ENCODE measurements at places on chromosomes 12 and 14.

DNA sequence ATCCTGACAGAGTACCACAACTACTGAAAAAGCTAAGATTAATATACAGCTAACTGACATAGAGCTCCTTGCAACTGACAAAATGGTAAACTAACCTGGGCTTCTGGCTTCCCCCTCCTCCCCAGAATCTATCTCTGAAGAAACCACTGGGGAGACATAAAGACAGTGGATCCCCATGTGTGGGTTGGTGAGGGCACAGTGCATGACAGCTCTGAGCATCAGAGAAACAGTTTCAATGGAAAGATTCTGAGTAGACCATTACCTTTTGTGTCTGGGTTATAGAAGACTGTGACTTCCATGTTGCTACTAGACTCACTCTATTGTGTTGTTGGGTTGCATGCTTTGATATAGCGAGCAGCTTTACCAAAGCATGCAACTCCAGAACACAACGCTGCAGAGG lies 247.4 kb downstream of the EFCAB11 start:
- no peak for DNase-seq

DNA sequence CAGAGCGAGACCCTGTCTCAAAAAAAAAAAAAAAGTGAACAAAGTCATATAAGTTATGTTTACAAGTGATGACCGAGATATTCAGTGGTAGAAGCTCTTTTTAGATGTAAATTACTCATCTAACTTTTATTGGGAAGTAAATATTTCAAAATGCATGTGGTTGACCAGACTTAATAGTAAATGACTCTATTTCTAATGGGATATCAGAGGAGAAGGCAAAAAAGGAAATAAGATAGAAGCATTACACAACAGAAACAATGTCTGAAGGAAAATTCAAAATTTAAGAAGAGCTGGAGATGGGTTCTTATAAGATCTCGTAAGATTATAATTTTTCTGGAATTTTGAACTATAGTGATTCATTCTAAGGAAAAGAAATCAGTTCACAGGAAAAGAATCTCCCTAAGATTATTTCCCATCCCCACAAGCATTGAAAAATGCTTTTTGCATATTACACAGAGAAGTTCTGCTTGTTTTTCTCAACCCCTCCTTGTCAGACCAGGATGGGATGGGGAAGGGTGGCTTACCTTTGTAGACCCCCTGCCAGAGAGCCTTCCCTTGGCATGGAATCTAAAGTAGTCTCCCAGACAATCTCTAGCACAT lies 63.1 kb upstream of the STK38L start:
- no peak for DNase-seq

DNA sequence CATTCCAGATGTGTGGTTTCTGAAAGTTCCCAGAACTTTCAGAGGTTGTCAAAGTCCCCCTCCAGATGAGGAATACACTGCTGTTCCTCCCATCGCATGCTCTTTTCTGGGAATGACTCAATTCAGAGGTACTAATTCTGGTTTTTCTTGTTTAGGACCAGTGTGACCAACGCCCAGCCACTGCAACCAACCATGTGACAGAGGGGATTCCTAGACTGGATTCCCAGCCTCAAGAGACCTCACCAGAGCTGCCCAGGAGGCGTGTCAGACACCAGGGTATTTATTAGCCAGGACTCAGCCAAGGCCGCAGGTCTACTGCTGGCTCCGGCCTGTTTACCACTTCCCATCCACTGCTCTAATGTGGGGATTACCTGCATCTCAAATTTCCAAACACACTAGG lies 24.2 kb downstream of the TRAFD1 start:
- DNase-seq = no peak

DNA sequence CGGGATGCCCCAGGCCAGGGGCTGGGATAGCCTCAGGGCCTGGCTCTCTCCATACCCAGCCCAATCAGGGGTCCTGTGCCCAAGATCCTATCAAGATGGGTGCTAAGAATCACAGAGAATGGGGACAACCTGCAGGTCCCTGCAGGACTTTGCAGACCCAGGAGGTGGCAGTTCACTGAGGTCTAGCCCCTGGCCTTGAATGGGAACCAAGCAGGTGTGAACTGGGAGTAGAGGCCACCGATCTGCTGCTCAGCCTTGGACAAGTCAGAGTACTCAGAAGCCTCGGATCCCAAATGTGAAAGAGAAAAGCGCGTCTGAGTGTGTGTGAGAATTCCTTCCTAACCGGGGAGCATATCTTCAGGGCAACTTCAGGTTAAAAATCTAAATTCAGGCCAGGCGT lies 76.2 kb downstream of the ARL6IP4 start:
- DNase-seq = no peak

GRCh38 chr12:92796650-92797049 lies 93.9 kb downstream of the PLEKHG7 start:
- DNase-seq = no peak

GRCh38 chr12:4974217-4974616 lies 64.5 kb downstream of the KCNA1 start:
- no peak for DNase-seq

DNA sequence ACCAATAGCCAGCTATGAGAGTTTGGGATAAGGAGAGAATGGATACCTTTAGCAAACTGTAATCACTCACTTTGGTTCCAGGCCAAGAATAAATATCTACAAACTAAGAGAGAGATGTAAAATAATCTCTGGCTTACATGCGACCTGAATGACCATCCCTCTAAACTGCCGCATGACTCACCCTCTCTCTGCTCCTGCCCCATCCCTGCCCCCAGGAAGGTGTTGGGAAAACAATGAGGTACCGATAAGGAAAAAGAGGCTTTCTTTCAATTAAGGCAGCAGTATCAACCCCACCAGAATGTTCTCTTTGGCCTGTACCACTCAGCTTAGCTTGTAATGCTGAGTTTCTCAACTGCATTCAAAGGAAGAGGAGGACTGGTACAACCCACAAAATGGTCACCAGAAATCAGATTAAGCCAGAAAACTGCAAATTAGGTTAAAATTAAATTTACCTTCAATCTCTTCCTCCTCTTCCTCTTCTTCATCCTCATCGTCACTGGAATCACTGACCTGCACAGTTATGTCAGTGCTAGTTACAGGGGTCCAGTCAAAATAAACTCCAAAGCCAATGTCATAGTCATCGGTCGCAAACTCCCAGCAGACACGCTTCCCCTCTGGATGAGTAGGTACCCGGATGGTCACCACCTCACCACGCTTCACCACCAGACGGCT lies 22.0 kb downstream of the GSTZ1 start:
- no peak for DNase-seq

- DNase-seq = no peak
Measured at GRCh38 chr12:72586456-72586855, 314.3 kb downstream of the TRHDE start.

- no peak for DNase-seq
Measured at GRCh38 chr14:78798757-78799156, 628.6 kb downstream of the NRXN3 start.

GRCh38 chr12:113278633-113279032 lies 56.3 kb downstream of the SLC8B1 start:
- no peak for DNase-seq

DNA sequence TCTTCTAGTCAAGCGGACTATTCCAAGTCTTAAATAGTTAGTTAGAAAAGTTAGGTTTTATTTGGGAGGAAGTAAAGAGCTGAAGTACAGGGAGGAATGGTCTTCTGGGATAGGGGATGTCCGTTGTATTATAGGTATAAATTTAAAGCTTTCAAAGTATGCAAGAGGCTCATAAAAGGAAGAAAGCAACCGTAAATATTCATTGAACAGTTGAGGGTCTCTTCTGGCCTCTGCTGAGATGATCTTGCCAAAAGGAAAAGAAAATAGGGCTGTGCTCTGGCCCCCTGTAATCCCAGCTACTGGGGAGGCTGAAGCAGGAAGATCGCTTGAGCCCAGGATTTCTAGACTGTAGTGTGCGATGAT lies 377 bp upstream of the TIMELESS start:
- no peak for DNase-seq

- DNase-seq = peak; percentile 62
Measured at GRCh38 chr12:110590806-110591326, 7.7 kb upstream of the PPTC7 start.

DNA sequence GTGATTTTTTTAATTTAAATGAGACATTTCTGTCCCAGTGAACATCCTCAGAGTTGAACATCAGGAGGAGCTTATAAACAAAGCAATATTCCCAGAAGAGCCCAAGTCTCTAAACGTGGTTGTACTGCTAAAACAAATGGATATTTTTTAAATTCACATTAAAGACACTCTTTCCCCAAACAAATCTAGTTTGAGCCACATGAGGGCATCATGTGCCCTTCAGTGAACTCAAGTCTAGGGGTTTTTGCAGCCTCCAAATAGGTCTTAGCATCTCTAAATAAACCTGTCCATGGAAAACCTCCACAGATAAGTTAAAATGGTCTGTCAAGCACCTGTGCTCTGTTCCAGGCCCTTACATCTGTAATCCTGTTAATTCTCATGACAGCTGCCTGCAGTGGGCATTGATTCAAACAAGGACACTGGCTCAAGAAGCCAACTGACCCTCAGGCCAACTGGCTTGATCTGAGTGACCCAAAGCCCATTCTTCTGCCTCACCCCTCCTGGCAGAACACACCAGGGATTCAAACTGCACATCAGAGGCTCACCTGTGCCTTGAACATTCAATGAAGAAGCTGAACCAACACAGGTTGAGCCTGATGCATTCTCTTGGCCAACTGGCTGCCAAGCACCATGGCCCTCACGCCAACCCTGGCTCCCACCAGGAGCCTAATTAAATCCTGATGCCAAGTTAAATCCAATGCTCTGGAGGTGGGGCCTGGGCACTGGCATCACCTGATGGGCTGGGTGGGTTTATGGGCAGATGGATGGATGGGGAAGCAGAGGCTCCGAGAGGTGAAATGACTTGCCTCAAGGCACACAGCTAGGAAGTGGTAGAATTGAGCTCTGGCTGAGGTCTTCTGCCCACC lies 8.6 kb downstream of the ISCU start:
- no peak for DNase-seq

GRCh38 chr12:110421701-110422100 lies 18.2 kb upstream of the ANAPC7 start:
- no peak for DNase-seq

- DNase-seq = no peak
Measured at GRCh38 chr12:122235741-122236140, 9.9 kb upstream of the DIABLO start.

DNA sequence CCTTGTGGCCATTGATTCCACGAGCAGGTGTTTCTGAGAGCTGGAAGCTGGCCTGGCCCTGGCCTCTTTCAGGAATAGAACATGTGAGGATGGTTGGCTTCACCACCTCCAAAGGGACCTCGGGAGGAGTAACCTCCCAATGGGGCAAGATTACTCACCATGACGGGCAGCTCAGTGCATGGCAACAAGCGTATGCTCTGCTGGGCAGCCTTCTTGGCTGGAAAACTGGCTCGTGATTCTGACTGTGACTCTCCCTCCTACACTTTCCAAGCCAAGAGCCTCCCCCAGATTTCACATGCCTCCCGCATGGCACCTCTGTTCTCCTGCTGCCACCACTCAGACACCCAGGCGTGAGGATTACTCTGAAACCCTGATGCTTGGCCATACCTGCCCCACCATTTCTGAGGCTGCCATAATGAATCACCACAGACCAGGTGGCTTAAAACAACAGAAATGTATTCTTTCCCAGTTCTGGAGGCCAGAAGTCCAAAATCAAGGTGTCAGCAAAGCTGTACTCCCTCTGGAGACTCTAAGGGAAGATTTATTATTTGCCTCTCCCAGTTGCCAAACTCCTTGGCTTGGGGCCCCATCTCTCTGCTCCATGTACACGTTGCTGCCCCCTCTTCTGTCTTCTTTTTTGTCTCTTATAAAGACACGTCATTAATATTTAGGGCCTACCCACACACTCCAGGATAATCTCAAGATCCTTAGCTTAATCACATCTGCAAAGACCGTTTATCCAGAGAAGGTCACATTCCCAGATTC lies 215.9 kb downstream of the CHST11 start:
- no peak for DNase-seq

DNA sequence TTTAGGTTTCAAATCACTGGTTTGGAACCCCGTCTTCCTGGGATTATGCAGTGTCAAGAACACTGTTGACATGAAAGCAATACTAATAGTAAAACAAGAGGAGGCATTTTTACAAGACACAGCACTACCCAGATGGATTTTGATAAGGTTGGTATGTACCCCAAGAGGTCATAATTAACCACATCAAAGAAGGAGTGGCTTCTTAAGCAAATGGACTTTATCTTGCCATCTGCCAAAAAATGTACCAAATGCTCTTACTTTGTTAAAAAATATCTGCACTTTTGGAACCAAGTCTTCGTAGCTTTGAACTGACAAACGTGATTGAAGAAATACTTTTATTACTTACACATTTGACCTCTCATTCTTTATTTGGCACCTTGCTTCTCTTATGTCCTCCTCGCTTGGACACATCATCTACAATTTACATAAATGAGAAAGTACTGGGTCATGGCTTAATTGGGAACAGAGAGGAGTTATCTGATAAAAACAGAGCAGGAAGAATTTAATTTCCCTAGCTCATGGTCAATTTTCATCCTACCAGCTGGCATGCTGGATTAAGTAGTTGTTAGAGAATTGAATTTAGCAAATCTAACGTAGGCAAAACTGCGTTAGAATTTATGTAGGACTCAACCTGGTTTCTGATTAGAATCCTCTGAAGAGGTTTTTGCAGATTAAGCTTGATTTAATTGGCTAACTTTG lies 54.5 kb upstream of the PRICKLE1 start:
- no peak for DNase-seq

GRCh38 chr12:89069431-89069830 lies 282.9 kb downstream of the DUSP6 start:
- DNase-seq = no peak

- DNase-seq = peak; percentile 74
Measured at GRCh38 chr12:12010277-12011039, 60.3 kb upstream of the BCL2L14 start.

- no peak for DNase-seq
Measured at GRCh38 chr12:94049718-94050117, 98.7 kb upstream of the PLXNC1 start.

- DNase-seq = no peak
Measured at GRCh38 chr14:105980224-105980623, 453.8 kb downstream of the TMEM121 start.

DNA sequence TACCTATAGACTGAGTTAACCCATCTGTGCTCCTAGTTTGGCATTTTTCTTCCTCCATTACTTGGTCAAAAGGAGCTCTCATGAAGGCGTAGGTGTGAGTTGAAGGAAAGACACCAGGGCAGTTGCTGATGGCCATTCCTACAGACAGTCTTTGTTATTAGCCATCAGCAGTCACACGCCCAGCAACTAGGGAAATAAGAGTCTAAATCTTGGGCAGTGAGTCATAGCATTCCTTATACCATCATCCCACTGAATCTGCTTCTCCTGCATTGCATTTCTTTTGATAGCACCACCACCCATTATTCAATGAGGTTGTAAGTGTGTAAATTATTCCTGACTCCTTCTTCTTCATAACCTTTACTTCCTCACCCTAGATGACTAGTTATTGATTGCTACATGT lies 150.9 kb upstream of the IGF1 start:
- DNase-seq = no peak

DNA sequence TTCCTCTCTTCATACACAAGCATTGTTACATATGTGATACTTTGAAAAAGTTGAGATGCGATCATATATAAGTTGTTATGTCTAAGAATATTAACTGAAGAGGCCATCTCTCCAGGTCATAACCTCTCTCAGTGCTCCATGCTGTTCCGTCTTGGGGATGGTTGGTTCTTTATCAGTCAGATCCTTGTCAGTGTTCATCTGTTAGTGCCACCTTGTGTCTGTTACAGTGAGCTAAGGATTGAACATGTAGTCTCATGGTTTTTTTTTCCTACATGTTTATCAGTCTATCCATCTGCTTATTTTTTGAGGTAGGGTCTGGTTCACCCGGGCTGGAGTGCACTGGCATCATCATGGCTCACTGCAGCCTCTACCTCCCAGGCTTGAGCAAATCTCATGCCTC lies 30.5 kb downstream of the EP400 start:
- DNase-seq = no peak
